Immature natural killer cell (primary cell): ENCODE measurements at places on chromosomes 11 and 22.

- DNase-seq = no peak
Measured at GRCh38 chr11:122836916-122837315, 1.4 kb upstream of the CRTAM start.

- no peak for DNase-seq
Measured at GRCh38 chr22:49995361-49996118, 17.0 kb downstream of the IL17REL start.

- DNase-seq = no peak
Measured at GRCh38 chr11:27246925-27247324, 116.1 kb downstream of the CCDC34 start.

- DNase-seq = no peak
Measured at GRCh38 chr11:124415356-124415923, 9.2 kb downstream of the OR8B4 start.

DNA sequence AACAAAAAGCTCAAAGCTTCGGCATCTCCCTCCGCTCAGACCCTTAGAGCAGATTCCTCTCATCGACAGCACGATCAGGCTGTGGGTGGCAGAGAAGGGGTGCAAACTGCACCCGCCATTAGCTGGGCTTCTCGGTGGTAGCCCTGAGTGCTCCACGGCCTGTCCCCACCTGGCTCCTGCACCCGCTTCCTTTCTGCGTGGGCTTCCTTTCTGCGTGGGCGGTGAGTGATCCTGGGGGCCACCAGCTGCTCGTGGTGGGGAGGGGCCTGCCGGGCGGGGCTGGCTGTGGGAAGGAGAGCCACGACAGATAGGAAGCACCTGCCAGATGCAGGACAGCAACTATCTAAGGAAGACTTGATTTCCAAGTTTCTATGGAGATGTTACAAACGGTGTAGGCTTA lies 55.0 kb downstream of the BRD1 start:
- DNase-seq = no peak

GRCh38 chr11:45161252-45162063 lies 15.0 kb downstream of the PRDM11 start:
- DNase-seq = no peak

DNA sequence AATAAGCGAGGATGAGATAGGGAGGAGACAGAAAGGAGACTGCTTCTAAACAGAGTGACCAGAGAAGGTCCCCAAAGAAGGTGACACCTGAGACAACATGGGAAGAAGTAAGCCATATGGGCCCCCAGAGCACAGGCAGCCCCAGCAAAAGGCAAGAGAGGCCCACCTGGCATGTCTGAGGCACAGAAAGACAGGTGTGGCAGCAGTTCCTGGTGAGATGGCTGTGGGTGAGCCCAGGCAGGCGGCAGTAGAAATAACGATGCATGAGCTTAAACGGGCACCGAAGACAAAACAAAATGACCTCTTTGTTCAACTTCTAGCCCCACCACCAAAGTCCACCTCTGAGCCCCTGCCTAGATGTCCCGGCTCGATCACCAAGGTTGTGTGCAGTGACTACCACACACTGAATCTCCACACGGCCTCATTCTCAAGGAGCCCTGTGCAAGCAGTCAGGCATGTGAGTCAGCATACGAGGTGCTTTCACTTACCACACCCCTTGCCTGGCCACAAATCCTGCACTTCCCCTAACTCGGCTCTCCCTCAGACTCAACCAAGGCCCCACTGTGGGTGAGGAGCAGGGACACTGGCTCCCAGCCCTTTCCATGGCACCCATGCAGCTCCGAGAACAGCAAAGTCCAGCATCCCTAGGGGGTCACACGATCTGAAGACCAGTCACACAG lies 77.6 kb downstream of the PACSIN2 start:
- no peak for DNase-seq
